ENCODE measurements at places on chromosomes 13 and 19. TPM values are rescaled to one million over a fixed set of nuclear protein-coding genes. Genes with fewer than 3 reads are reported as not detected.
A peak's percentile ranks its signal among the peaks of the same experiment; 100 is the strongest.

- no peak within 1 kb of the TSS for H3K4me3 ChIP-seq
- H3K4me1 ChIP-seq = no peaks in the 10 kb centered on the region
- H3K27me3 ChIP-seq = peaks cover 38% of the 10 kb centered on the region
- no peak within 1 kb of the TSS for H3K27ac ChIP-seq
These were observed at the start of gene KLK11 for GRCh38 chr19:51026554-51026831. TSS of gene KLK11 (minus strand) at chr19:51026616. CDS start at chr19:51025631, 985 bp downstream.

DNA sequence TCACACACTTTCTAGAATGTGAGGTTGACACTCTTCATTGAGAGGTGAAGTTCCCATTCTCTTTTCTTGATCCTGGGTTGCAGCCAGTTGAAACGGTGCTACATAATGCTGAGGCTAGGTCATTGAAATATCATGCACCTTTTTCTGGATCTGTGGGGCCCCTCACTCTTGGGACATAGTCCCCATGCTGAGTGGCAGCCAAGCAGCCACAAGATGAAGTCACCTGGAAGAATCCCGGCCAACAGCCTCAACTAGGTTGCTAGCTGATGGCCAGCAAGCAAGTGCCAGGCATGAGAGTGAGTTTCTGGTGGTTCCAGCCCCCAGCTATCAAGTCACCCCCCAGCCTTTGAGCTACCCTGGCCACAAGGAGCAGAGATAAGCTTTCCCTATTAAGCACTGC lies 148.5 kb upstream of the TSHZ3 start:
- no peak for DNase-seq
- no peak overlapping the region for H3K27ac ChIP-seq
- H3K4me1 ChIP-seq = no peaks in the 10 kb centered on the region
- no peaks in the 10 kb centered on the region for H3K36me3 ChIP-seq
- H3K4me3 ChIP-seq = no peak overlapping the region
- peaks cover 2% of the 10 kb centered on the region for H3K27me3 ChIP-seq

- H3K4me3 ChIP-seq = no peak overlapping the region
- no peak overlapping the region for H3K27ac ChIP-seq
- H3K36me3 ChIP-seq = peaks cover 7% of the 10 kb centered on the region
- H3K4me1 ChIP-seq = peaks cover 55% of the 10 kb centered on the region
- DNase-seq = no peak
- H3K27me3 ChIP-seq = no peaks in the 10 kb centered on the region
These were observed 20.1 kb downstream of the PLEKHF1 start for GRCh38 chr19:29685326-29685725.

DNA sequence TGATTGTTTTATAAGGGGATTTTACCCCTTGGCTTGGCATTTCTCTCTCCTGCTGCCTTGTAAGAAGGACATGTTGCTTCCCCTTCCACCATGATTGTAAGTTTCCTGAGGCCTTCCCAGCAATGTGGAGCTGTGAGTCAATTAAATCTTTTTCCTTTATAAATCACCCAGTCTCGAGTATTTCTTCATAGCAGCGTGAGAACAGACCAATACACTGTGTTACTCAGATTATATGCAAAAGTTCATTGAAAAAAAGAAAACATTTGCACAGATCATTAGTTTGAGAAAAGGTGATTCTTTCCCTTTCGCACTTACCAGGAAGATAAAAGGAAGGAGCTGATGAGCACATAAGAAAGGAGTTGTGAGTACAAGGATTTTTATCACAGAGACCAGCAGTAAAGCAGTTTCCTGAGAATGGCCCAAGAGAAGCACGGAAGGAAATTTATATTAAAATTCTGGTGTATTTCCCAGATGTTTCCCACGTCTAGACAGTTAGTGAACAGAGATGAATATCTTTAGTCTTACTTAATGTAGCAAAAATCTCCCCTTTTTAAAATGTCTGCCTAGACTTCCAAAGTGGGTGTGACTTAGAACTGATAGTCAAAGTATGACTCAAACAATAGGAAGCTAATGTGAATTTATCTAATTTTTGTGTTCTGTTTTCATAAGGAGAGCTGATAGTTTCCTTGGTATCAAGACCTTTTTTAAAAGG lies 431.8 kb upstream of the SGCG start:
- DNase-seq = no peak
- no peaks in the 10 kb centered on the region for H3K4me1 ChIP-seq
- peaks cover 3% of the 10 kb centered on the region for H3K27me3 ChIP-seq

Gene FCER2
- 3.7 TPM for total RNA-seq

Gene IGLON5
- total RNA-seq = 0.23 TPM

- no peak for DNase-seq
- no peaks in the 10 kb centered on the region for H3K27me3 ChIP-seq
- H3K4me1 ChIP-seq = no peaks in the 10 kb centered on the region
- H3K27ac ChIP-seq = no peak overlapping the region
These were observed 1295.1 kb upstream of the PCDH20 start for GRCh38 chr13:62710787-62711186.

DNA sequence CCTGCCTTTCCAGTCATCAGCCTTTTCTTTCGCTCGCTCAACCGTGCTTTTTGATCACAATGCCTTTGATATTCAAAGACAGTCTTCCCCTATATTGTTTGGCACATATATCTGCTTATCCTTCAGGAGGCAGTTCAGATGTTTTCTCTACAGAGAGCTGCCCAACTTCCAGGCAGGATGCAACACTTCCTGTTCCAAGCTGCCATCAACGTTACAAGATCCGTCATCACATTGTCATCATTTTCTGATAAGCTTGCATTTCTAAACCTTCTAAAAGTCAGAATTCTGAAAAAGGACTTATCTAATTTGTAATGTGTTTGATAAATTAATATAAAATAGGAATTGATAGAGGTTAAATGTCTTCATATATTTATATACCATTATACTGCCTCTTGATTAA lies 574.2 kb downstream of the TBC1D4 start:
- H3K27me3 ChIP-seq = peaks cover 7% of the 10 kb centered on the region
- H3K4me1 ChIP-seq = no peaks in the 10 kb centered on the region
- DNase-seq = no peak
- H3K27ac ChIP-seq = no peak overlapping the region
- H3K4me3 ChIP-seq = no peak overlapping the region

Gene ACP7
- total RNA-seq = not detected

Gene WIZ
- total RNA-seq = 21.0 TPM

- DNase-seq = no peak
- H3K4me3 ChIP-seq = no peak overlapping the region
- no peaks in the 10 kb centered on the region for H3K4me1 ChIP-seq
- H3K36me3 ChIP-seq = no peaks in the 10 kb centered on the region
- H3K27me3 ChIP-seq = no peaks in the 10 kb centered on the region
These were observed 1034.9 kb downstream of the PCDH9 start for GRCh38 chr13:66195238-66195637.

DNA sequence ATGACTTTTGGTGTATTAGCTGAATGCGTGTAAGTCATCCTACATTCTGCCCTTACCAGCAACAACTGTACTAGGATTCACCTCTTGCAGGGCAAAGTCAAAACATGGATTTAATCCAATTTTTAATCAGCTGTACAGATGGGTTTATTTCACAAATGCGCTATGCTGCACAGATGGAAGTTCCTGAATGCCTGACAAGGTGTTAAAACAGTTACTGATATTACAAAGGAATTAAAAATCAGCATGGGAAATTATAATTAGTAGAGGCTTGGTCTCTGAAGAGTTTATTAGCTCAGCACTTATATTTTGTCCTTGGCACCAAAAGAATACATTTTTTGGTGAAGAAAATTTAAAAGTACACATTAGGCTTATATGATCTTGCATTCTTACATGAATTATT lies 448.9 kb downstream of the PCDH9 start:
- no peaks in the 10 kb centered on the region for H3K36me3 ChIP-seq
- DNase-seq = no peak
- H3K4me1 ChIP-seq = no peaks in the 10 kb centered on the region
- no peak overlapping the region for H3K27ac ChIP-seq
- no peaks in the 10 kb centered on the region for H3K27me3 ChIP-seq

Gene GNG7
- total RNA-seq = 0.32 TPM

DNA sequence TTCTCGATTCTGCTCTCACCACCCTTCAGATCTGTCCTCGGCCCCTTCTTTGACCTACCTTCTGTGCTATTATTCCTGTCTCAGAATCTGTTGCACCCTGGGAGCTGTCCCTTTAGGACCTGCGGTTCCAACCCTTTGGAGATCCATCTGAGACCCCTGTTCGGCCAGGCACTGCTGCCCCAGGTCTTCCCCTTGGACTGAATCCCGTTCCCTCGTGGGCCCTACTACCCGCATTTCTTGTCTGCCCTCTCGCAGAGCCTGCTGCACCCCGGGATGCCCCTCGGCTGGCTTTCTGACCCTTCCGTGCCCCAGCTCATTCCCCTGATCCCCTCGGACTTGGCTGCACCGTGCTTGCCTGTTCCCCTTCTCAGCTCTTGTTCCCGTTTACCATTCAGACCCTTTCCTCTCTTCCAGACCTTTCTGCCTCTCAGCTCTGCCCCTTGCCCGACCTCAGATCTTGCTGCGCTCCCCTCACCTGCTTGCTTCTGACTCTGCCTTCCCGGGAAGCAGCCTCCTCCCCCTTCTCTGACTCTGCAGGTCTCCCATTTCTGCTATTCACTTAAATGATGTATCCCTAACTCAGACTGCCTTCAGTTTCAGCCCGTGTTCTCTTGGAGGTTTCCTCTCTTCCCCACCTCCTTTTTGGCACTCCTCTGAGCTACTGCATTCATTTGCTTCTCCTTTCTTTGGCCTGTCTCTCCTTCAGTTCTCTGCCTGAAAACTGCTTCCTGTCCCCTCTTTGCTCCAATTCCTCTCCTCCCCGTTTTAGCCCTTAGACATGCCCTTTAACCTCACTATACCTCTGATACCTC lies 1.1 kb downstream of the ARHGAP35 start:
- peaks cover 25% of the 10 kb centered on the region for H3K4me1 ChIP-seq
- H3K27me3 ChIP-seq = no peaks in the 10 kb centered on the region
- DNase-seq = peak; percentile 22
- H3K36me3 ChIP-seq = peaks cover 12% of the 10 kb centered on the region

GRCh38 chr13:110557610-110558305 lies 3.8 kb downstream of the RAB20 start:
- H3K4me3 ChIP-seq = no peak overlapping the region
- H3K27me3 ChIP-seq = peaks cover 5% of the 10 kb centered on the region
- no peak overlapping the region for H3K27ac ChIP-seq
- DNase-seq = no peak
- H3K4me1 ChIP-seq = peaks cover 16% of the 10 kb centered on the region

Gene PSG2
- total RNA-seq = not detected

GRCh38 chr13:43346427-43346826 lies 323.0 kb downstream of the DNAJC15 start:
- H3K27ac ChIP-seq = no peak overlapping the region
- no peaks in the 10 kb centered on the region for H3K4me1 ChIP-seq
- no peak overlapping the region for H3K4me3 ChIP-seq
- peaks cover 1% of the 10 kb centered on the region for H3K27me3 ChIP-seq
- H3K36me3 ChIP-seq = no peaks in the 10 kb centered on the region

DNA sequence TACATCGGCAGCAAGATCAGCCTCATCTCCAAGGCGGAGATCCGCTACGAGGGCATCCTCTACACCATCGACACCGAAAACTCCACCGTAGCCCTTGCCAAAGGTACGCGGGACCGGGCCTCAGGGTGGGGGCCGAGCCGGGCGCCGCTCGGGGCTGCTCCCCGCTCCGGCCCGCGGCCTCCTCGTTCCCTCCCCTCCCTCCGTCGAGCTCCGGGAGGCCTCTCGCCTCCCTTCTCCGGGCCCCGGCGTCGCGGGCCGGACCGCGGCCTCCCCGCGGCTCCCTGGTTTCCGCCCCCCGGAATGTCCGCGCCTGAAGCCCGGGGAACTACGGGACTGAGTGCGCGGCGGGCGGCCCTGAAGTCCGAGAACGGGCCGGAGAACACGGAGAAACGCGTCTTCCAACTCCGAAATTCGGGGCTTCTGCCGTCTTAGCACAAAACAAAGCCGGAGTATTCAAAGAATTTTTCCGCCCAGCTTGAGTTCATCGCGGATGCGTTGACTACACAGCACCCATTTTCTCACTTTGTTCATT lies 423 bp downstream of the LSM14A start:
- peak overlapping the region; percentile 96 for H3K4me3 ChIP-seq
- H3K27me3 ChIP-seq = no peaks in the 10 kb centered on the region
- H3K4me1 ChIP-seq = peaks cover 35% of the 10 kb centered on the region
- peak overlapping the region; percentile 100 for H3K27ac ChIP-seq

- no peak for DNase-seq
- H3K36me3 ChIP-seq = no peaks in the 10 kb centered on the region
- H3K27me3 ChIP-seq = peaks cover 2% of the 10 kb centered on the region
- H3K4me1 ChIP-seq = peaks cover 11% of the 10 kb centered on the region
These were observed 11.7 kb upstream of the TMEM255B start for GRCh38 chr13:113747291-113747833.

- H3K4me1 ChIP-seq = peaks cover 15% of the 10 kb centered on the region
- H3K27ac ChIP-seq = no peak overlapping the region
- H3K36me3 ChIP-seq = no peaks in the 10 kb centered on the region
- peak overlapping the region; percentile 60 for H3K4me3 ChIP-seq
- H3K27me3 ChIP-seq = peaks cover 9% of the 10 kb centered on the region
These were observed 5.1 kb upstream of the SPACA6 start for GRCh38 chr19:51687791-51688670.

Gene ZIC2
- total RNA-seq = not detected

DNA sequence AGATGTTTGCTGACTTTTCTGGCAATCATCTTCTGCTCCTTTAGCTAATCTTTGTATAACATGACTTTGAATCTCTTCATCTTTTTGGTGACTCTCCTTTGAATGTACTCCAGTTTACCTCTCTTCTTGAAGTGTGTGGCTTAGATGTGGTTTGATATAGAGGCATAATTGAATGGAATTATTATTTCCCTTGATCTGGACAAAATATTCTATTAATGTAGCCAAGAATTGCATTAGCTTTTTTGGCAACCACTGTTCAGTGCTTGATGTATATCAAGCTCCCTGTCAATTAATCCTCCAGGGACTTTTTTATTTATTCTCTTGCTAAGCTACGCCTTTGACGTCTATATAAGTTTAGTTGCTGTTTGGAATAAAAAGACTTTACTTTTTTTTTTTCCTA lies 490.8 kb downstream of the PCDH20 start:
- H3K4me1 ChIP-seq = no peaks in the 10 kb centered on the region
- no peak for DNase-seq
- no peak overlapping the region for H3K27ac ChIP-seq
- no peaks in the 10 kb centered on the region for H3K36me3 ChIP-seq
- H3K27me3 ChIP-seq = no peaks in the 10 kb centered on the region
- no peak overlapping the region for H3K4me3 ChIP-seq

DNA sequence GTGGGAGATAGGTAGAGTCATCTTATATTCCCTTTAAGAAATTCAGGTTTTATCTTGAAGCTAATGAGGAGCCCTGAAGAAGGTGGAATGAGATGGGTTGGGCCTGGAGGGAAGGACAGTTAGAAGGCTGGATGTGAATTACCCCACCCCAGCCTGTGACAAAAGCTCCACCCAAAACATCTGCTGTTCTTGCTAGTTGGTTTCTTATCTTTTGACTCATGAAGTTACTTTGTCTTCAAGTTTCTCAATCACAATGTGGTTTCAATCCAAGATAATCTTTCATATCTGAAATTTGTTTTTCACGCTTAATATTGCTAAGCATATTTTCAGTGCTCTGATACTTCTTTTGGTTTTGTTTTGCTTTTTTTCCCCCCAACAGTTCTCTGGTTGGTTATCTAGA lies 38.3 kb upstream of the HMGB1 start:
- no peak overlapping the region for H3K27ac ChIP-seq
- H3K4me3 ChIP-seq = no peak overlapping the region
- no peaks in the 10 kb centered on the region for H3K36me3 ChIP-seq
- H3K4me1 ChIP-seq = peaks cover 13% of the 10 kb centered on the region

Data from activated CD8-positive, alpha-beta T cell treated with anti-CD3 and anti-CD28 coated beads for 36 hours (primary cell).